ENCODE measurements at places on chromosomes 4 and X.

GRCh38 chr4:1470393-1470670 is 64.1 kb upstream of the NKX1-1 start:
- DNase-seq, result no peak

GRCh38 chr4:89331686-89332544 is 24.3 kb upstream of the GPRIN3 start:
- no peak for DNase-seq

GRCh38 chr4:166309286-166309685 is 436.2 kb downstream of the TLL1 start:
- no peak for DNase-seq

DNA sequence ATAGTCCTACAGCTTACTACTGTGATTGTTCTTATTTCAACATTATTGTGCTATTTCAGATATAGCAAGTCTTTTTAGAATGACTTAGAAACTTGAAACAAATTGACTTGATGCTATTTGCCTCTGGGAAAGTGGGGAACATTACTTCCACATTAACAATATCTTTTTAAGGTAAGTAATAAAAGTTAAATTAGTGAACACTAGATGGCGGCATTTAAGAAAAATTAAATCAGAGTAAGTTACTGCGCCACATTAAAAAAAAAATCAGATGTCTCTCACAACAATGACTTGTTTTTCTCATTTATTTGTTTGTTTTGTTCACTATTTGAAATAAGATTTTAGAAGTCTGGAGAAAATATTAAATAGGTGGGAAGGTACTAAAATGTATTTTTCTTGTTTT is 1026.9 kb upstream of the SLIT2 start:
- DNase-seq, result no peak

DNA sequence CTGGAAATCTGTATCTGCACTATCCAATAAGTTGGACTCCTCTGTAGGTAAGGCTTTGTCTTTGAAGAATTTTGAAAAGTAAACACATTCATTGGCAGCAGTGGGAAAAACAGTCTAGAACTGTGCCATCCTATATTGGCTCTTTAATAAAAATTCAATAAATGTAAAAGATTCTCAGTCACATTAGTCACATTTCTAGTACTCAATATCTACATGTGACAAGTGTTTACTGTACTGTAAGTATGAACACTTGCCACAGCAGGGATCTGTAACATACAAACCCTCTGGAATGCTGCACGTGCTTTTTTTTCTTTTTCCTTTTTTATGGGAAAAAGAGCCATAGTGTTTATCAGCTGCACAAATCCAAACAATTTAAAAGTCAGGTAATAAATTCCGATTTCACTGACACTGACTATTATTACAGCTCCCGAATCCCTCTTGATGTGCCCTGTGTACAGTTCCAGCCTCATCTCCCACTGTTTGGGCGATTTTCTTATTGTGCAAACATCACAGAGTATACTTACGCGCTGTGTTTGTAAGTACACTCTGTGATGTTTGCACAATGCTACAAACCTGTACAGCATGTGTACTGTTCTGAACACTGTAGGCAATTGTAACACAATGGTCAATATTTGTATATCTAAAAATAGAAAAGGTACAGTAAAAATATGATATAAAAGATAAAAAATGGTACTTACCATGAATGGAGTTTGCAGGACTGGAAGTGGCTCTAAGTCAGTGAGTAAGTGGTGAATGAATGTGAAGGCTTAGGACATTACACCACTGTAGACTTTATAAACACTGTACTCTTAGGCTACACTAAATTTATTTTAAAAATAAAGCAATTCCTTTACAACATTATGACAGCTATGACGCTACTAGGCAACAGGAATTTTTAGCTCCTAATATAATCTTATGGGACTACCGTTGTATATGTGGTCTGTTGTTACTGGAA is 8.7 kb downstream of the PYURF start:
- DNase-seq, result no peak

DNA sequence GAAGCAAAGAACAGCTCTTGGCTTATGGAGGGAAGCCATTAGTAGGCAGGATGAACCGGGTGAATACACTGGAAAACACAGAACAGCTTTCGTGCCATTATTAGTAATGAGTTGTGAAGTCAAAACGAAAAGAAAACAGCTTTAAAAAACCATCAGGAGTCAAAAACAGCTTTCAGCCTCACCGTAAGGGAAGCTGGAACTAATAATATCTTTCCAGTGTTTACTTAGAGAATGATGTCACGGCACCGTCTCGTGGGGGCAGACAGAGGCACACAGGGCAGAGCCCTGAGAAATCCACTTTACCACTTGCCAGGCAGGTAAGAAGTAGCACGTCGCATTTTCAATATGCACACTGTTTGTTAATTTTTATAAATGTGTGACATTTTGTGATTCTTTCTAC is 37.9 kb upstream of the HMX1 start:
- no peak for DNase-seq

DNA sequence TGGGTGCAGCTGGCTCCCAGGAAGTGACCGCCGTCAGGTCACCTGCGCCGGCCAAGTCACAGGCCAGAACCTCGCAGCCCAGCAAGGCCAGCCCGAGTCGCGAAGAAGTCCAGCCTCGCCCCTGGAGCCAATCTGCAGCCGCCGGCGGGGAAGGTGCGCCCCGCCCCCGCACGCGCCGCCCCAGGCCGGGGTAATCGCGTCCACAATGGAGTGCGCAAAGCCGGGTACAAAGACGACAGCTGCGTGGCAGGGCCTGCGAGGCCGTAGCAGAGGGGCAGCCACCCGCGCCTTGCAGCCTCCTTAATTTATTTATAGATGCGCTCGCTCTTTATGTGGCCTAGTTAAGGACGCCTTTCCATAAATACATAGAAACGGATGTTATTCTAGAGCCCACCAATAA is 139.4 kb upstream of the CPEB2 start:
- DNase-seq, result no peak

DNA sequence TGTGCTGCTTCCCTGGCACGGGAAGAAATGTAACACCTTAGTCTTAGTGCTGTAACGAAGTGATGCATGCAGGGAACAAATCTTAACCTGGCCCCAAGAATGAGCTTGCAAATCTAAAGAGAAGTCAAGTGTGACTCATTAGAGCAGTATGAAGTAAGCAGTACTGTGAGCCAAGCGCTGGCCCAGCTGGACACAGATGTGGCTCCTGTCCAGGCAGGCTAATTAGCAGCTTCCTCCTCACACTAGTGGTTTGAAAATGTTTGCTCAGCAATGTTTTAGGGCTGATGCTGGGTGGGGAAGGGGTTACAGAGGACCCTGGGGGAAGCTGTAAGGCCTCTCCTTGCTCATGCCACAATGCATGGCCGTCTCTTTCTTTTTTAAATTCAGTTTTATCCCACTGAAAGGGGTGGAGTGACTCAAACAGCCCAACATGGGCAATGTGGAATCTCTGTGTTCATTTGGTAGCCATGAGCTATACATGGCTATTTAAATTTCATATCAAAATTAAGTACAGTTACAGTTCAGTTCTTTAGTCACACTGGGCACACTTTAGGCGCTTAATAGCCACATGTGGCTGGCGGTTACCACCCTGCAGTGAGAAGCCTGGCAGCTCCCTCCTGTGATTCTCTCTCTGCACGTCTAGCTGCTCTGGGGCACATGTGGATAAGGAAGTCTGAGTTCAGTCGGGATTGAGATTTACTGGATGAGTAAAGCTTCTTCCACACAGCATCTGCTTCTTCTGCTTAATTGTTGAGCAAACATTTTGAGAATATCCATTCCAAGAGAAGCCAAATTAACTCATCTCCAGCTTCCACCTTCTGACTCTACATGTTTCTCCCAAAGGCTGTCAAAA is 48.8 kb downstream of the MAP7D2 start:
- DNase-seq, result no peak

DNA sequence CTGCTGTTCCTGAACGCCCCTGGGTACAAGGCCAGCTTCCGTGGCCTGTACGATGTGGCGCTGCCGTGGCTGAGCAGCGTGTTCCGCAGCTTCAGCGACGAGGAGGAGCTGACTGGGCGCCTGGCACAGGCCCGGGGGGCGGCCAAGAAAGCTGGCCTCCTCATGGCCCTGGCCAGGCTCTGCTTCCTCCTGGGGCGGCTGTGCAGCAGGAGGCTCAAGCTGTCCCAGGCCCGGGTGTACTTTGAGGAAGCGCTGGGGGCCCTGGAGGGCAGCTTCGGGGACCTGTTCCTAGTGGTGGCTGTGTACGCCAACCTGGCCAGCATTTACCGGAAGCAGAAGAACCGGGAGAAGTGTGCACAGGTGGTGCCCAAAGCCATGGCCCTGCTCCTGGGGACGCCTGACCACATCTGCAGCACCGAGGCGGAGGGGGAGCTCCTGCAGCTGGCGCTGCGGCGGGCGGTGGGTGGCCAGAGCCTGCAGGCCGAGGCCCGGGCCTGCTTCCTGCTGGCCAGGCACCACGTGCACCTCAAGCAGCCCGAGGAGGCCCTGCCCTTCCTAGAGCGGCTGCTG is 28.2 kb downstream of the SH3TC1 start:
- DNase-seq, result no peak

DNA sequence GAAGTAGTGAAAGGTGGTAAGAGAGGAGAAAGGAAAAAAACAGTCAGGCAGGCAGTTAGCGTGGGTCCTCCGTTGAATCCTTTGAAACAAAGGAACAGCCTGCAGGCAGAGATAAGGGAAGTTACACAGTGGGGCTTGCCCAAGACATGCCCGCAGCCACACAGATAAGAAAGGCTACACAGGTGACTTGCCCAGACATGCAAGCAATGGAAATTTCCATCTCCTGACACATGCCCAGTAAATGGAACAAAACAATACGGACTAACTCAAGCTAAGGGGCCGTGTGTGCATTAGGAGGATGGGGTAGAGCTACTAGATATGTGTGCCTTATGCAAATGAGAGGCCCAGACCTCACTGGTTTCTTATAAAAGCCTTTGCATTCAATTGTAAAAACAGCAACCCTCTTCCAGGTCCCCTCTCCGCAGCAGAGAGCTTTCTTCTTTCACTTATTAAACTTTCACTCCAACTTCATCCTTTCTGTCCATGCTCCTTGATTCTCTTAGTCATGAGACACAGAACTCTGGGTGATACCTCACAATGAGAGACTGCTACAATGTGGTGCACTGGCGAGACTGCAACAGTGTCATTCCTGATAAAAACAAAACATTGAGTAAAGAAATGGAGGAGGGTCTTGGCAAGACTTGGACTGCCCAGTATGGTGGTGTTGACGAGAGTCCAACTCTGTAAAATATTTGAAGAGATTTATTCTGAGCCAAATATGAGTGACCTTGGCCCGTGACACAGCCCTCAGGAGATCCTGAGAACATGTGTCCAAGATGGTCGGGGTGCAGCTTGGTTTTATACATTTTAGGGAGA is 997.4 kb upstream of the PRKX start:
- DNase-seq, result no peak

DNA sequence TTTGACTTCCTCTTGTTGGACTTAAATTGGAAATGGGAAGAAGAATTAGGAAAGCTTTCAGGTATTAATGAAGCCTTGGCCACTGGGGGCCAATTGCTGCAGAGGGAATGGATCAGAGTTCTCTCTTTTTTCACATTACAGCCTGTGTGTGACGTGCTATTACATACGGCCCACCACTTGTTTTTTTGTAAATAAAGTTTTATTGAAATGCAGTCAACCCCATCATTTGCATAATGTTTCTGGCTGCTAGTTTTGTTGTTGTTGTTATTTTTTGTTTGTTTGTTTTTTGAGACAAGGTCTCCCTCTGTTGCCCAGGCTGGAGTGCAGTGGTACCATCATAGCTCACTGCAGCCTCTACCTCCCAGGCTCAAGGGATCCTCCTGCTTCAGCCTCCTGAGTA is 98.4 kb downstream of the ASMT start:
- no peak for DNase-seq

- DNase-seq, result no peak
Observed at GRCh38 chr4:99404595-99405287, 30.4 kb downstream of the ADH7 start.
